Hepatic stellate cell (primary cell): ENCODE measurements at places on chromosomes 16 and 17.

DNA sequence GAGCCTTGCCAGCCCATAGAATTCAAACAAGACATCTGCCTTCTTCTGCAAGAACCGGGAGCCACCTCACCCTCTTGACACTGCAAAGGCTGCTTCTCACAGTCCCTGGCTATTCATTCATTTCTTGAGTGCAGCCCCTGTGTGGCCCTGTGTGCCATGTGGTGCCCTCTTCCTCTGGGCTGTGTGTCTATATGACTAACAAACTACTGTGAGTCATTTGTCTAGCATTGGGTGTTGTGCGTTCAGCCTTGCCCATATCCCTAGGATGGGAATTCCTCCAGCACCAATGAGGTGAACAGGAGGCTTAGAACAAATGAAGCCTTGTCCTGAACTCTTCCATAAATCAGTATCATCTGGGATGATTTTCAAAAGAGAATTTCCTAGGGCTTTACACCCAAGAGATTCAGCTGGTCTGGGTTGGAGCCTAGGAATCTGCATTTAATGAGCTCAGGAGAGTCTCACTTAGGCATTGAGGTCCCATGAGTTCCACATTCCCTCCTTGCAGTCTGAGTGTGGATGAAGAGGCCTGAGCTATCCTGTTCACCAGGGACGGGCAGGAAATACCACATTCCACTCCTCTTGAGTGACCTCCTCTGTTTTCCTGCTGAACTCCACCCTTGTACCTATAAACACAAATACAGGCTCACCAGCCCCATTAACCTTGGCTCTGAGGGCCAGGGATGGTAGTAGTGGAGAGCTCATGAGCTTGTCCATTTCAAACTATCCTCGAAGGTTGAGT is 308.7 kb upstream of the N4BP1 start:
- DNase-seq: no peak

GRCh38 chr17:48749621-48750553 is 21.3 kb upstream of the HOXB13 start:
- DNase-seq: no peak

- no peak for DNase-seq
Measured at GRCh38 chr17:57521606-57522005, 223.5 kb downstream of the CCDC182 start.

- DNase-seq: no peak
Measured at GRCh38 chr16:9469512-9469911, 378.1 kb downstream of the HAPSTR1 start.
